ENCODE measurements at places on chromosomes 7 and 10.

GRCh38 chr10:70726909-70727495 lies 54.7 kb downstream of the ADAMTS14 start:
- DNase-seq, result no peak

GRCh38 chr7:74101061-74101681 lies 17.6 kb downstream of the LIMK1 start:
- DNase-seq, result no peak

DNA sequence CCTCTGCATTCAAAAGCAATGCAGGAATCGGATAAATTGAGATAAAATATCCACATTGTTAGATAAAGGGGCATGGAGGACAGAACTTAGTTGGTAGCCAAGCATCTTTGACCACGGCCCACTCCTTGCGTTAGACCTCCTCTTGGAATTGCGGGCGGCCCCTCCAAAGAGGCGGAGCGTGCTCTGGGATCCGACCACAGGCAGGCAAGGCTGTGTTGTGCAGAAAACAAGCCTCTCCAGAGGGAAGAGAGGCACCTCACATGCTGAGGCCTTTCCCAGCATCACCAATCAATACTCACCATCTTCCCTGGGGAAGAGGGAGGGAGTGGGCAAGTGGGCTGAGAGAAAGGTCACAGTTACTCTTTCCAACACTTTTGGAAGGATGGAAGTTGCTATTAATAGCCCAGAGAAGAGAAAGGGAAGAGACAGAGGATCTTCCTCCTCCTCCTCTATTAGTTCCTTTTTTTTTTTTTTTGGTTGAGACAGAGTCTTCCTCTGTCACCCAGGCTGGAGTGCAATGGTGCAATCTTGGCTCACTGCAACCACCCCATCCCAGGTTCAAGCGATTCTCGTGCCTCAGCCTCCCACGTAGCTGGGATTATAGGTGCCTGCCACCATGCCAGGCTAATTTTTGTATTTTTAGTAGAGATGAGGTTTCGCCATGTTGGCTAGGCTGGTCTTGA lies 49.7 kb upstream of the NRF1 start:
- DNase-seq, result no peak

GRCh38 chr7:78924581-78924980 lies 528.9 kb downstream of the MAGI2 start:
- peak; percentile 20 for DNase-seq

DNA sequence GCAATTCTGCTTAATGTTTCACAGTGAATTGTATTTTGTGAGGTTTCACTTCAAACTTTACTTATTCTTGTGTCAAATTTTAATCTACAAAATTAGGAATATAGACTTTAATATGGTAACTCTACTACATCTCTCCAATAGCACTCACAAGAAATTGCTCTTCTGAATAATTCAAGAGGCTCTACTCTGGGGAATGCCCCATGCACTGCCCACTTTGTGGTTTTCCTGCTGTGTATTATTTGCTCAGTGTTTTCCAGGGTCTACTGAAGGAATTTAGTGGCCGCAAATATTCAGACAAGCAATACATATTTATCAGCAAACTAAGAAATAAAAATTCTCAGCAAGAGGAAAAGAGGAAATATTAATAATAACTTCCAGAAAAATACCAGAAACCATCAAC lies 611.4 kb downstream of the TNS3 start:
- DNase-seq, result peak; percentile 16

- DNase-seq, result peak; percentile 93
Observed at GRCh38 chr7:130887182-130887956, 153.4 kb upstream of the KLF14 start.

GRCh38 chr7:152664636-152665035 lies 11.3 kb downstream of the XRCC2 start:
- no peak for DNase-seq

DNA sequence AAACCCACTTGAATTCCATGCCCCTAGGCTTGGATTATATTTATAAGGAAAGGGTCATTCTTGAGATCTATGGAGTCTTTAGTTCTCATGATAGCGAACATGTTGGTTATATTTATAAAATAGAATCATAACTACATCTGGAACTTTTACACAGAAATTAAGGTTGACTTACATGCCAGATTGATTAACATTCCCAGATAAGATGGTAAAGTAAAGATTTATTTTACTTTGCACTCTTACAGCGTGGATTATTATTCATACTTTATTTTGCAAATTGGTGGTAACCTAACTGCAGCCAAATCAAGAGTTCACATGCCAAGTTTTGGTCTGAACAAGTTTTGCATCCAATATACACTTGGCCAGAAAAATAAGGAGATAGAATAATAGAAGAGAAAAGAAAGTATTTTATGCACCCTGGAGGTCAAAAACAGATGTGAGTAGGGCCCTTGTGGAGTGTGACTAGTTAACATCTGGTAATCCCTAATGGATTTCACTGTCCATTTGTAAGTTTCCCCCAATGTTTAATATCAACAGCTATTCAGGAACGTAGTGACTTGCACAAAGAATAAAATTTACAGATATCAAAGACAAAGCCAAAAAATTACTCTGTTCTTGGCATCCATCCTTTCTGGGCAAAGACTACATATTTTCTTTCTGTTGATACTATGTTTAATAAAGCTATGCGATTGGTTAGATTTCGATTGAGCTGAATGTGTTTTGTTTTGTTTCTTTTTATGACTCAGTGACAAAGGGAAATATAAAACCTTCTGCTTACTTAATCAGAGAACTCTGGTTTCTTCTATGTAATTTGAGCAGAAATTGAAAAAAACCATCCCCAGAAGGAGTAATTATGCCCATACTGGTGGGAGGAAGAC lies 10.1 kb upstream of the TMEM26 start:
- DNase-seq, result peak; percentile 13

DNA sequence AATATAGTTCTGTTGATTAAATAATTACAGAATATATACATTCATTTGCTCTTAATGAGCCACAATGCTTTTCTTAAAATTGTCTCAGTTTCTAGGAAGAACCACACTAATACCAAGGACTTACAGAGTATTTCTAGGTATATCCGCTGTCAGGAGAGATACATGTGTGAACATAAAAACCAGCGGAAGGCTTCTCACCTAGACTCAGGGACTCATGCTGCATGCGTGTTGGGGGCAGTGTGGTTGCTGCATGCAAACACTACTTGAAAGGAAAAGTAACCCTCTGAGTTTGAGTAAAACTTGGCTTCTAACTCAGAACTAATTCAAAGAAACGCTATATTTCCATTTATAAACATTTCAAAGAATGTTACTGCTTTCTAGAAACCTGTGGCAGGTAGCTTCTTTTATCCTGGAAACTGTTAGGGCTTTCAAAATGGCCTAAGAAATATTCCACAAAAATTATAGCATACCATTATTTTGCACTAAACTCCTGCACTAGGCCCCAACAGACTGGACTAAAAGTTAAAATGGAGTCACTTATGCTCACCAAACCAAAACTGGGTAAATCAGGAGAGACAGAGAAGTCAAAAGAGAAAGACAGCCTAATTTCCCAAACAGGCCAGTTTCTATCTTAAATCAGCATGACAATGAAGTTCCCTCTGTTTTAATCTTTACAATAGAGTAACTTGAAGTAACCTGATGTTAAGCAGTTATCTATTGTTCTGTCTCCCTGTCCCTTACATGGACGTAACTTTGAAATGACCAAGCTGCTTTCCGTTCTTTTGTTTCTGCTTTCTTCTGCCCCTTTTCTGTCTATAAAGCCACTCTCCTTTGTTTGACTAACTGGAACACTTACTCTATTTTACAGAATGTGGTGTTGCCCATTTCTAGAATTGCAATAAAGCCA lies 95.2 kb upstream of the FAM133B start:
- DNase-seq, result no peak

GRCh38 chr7:134276951-134277350 lies 39.8 kb downstream of the SLC35B4 start:
- DNase-seq, result no peak

DNA sequence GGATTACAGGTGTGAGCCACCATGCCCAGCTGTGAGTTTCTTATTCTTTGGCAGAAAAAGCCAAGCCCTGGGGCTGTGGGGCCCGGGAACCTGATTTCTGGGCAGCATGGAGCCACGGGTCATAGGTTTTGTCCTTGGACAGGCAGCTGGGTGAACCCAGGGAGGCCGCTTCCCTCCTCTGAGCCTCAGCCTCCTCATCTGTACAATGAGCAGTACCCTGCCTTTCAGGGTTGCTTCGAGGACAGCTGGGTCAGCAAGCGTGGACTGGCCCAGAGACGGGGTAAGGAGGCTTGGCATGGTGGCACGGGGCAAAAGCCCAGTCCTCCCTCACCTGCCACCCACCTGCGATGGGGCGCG lies 84.1 kb upstream of the GNA12 start:
- no peak for DNase-seq

- no peak for DNase-seq
Observed at GRCh38 chr7:45342236-45342635, 184.6 kb downstream of the RAMP3 start.
